ENCODE measurements at places on chromosomes 7 and 10.

GRCh38 chr7:151372612-151373265 is 31.1 kb downstream of the NUB1 start:
- DNase-seq: no peak

GRCh38 chr10:75632805-75633462 is 201.5 kb downstream of the LRMDA start:
- DNase-seq: no peak

DNA sequence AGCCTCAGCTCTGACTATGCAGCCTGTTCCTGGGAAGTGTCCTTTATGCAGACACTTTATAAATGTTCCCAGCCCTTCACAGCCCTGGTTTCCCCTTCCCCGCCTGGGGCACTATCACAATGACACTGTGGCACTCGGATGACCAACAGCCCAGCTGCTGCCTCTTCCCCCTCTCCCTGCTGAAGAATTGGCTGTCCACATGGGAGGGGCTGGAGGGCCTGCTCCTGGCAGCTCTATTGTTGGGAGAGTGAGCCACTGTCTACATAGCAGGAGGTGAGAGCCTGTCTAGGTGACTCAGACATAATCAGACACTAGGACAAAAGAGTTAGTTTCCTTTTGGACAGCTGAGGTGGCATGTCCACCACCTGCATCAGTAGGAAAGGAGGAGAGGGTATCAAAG is 437.5 kb downstream of the PLXNA4 start:
- DNase-seq: no peak

GRCh38 chr7:105825371-105825770 is 51.0 kb downstream of the ATXN7L1 start:
- no peak for DNase-seq

DNA sequence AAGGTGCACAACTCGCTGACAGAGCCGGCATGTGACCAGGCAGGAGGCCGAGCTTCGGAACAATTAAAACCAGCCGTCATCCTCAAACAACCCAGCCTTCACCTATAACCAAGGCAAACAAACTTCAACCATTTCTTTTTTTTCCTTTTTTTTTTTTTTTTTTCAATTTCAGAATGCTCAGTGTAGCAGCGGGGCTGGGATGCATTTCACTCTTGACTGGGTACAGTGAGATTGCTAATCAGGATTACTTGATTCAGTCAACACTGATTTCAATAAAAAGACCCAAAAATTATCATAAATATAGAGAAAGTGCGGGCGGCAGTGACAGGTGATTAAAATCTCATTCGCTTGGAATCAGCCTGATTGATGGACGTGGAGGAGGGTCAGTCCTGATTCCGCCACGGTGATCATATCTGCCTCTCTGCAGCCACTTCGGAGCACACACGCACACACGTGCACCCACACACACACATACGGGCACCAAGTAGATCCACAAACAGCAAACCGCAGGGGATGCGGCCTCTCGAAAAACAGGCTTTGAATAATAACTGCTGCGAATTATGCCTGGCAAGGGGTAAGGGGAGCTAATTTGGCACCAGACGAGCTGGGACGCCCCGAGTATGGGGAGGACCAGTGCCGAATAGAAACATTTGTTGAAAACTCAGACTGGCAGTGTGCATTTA is 31.2 kb downstream of the EBF3 start:
- no peak for DNase-seq

DNA sequence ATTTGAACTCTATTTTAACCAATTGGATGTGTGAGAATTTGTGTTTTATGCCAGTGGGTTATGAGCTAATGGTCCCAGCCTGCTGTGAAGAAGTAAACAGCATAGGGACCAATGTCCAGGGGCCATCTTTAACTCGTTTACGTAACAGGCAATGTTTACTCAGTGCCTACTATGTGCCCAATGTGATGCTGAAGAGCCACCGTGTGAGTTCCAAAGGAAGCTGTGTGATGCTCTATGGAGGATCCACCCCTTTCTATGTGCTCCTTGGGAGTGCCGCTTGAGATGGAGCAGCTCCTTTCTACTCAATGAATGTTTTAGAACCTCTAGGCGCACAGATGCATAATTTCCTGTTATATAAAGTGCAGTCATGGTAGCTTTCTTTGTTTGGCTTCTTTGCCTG is 21.3 kb downstream of the DYNC1I1 start:
- no peak for DNase-seq

Data from CD4-positive, alpha-beta memory T cell (primary cell).